ENCODE measurements at places on chromosomes 3 and 15. TPM values are rescaled to one million over a fixed set of nuclear protein-coding genes. Genes with fewer than 3 reads are reported as not detected.
A peak's percentile ranks its signal among the peaks of the same experiment; 100 is the strongest.

The QRICH1 gene
- total RNA-seq = 127 TPM

- no peak for DNase-seq
Observed at GRCh38 chr3:71421475-71421819, 162.1 kb downstream of the FOXP1 start.

DNA sequence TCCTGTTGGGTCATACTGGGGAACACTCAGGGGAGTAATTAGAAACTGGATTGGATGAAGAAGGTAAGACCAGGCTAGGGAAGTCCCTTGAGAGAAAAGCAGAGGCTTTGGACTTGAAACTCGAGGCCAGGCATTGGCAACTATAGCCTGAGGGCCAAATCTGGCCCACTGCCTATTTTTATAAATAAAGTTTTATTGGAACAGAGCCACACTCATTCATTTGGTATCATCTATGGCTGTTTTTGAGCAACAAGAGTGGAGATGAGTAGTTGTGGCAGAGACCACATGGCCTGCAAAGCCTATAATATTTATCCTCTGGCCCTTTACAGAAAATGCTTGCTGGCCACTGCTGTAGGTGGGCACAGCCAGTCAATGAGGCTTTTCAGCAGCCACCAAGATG is 301.4 kb downstream of the UACA start:
- DNase-seq = no peak

DNA sequence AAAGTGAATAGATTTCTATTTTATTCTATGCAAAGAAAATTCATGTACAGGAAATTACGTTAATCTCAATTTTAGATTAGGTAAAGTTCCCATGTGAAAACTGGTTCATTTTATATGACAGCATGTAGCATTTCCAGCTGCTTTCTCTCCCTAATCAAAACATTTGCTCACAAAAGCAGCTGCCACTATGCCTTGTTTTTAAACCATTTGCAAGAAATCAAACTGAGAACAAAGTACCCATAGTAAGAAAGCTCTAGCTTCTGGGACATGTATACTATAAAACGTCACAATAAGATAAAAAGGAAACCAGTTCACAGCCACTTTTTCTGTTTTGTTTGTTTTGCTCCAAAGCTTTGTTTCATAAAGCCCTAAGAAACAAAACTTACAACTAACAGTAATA is 5.0 kb upstream of the CRYBG3 start:
- no peak for DNase-seq

- peak; percentile 27 for DNase-seq
Observed at GRCh38 chr3:171646357-171647133, 163.7 kb downstream of the PLD1 start.

All from hematopoietic multipotent progenitor cell (in vitro differentiated cells).